ENCODE measurements at places on chromosomes 1 and 21. TPM values are rescaled to one million over a fixed set of nuclear protein-coding genes. Genes with fewer than 3 reads are reported as not detected.

DNA sequence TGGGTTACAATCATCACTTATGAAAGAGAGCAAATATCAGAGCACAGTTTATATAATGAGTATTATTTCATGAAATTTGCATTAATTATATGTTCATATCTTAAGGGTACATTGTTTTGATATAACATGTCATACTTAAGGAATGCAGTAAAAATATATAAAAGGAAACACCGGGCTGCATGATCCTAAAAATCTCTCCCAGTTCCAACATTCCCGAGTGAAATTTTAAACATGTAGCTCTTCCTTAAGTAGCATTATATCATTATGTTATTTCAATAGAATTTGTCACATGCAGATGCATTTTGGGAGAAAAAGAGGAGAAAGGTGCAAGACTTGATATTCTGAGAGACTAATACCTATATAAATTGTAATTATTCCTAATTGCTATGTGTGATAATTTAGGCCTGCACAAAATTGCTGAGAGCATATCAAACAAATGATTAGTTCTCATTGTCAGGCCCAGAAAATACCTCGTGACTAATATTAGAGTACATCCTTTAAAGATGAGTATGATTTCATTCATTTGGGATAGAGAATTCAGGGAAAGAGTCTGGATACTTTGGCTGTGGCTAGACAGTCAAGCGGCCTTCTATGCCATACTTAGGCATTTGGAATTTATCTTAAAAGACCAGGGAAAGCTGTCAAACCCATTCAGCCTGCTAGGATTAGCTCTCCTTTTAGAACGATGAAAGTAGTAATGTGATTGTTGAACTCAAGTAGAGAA, 86.8 kb downstream of the ADGRL2 start:
- DNase-seq, result no peak
- H3K27me3 ChIP-seq, result no peaks in the 10 kb centered on the region
- H3K4me3 ChIP-seq, result no peak overlapping the region
- H3K27ac ChIP-seq, result no peak overlapping the region

The SH2D1B gene
- not detected for total RNA-seq

The FAM3B gene
- not detected for total RNA-seq

- H3K27me3 ChIP-seq, result no peaks in the 10 kb centered on the region
- H3K27ac ChIP-seq, result peak overlapping the region; percentile 95
- no peaks in the 10 kb centered on the region for H3K36me3 ChIP-seq
- H3K4me3 ChIP-seq, result peak overlapping the region; percentile 99
- DNase-seq, result peak; percentile 90
Observed at GRCh38 chr1:24745711-24746413, 615 bp downstream of the CLIC4 start.

DNA sequence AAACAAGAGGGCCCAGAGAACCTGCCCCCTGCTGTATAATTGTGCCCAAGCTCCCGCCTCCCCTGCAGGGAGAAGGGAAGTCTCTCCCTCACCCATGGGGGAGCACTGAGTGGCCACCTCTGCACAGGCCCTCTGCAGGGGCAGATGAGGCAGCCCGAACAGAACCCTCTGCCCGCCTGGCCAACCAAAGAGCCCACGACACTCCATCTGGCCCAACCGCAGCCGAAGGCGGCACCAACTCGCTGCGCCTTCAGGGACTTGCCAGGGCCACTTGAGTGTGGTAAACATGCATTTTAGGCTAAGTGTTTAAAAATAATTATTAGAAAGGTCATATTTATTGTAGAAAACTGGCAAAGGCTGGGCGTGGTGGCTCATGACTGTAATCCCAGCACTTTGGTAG, 34.6 kb upstream of the CCSAP start:
- no peaks in the 10 kb centered on the region for H3K4me1 ChIP-seq
- H3K27ac ChIP-seq, result no peak overlapping the region
- no peaks in the 10 kb centered on the region for H3K27me3 ChIP-seq
- H3K36me3 ChIP-seq, result no peaks in the 10 kb centered on the region
- H3K4me3 ChIP-seq, result no peak overlapping the region

- no peak overlapping the region for H3K4me3 ChIP-seq
- no peaks in the 10 kb centered on the region for H3K4me1 ChIP-seq
- no peaks in the 10 kb centered on the region for H3K27me3 ChIP-seq
- peak; percentile 97 for DNase-seq
- H3K27ac ChIP-seq, result no peak overlapping the region
Observed at GRCh38 chr1:19715334-19716203, 50.9 kb downstream of the HTR6 start.

The PTGFR gene
- 0.85 TPM for total RNA-seq

- H3K27ac ChIP-seq, result no peak overlapping the region
- no peak for DNase-seq
- no peak overlapping the region for H3K4me3 ChIP-seq
- H3K4me1 ChIP-seq, result peaks cover 11% of the 10 kb centered on the region
- H3K27me3 ChIP-seq, result no peaks in the 10 kb centered on the region
Observed at GRCh38 chr1:27958513-27958912, 1.3 kb upstream of the XKR8 start.

The SPOCD1 gene
- 30.7 TPM for total RNA-seq

DNA sequence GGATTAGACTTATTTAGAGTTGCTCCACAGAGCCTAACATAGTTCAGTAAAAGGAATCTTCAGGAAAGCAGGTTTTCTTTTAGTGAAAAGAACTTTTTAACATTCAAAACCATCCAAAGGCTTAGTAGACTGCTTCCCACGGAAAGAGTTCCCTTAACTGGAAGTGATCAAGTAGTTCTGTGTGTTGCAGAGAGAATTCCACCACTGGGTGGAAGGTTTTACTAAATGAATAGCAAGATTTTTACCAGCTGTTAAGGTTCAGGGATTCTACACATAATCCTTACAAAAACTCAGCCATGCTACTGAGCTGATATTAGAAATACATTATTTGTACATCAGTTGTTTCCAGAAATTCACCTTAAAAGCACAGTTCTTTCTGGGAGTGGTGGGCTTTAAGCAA, 119.7 kb downstream of the GDAP2 start:
- H3K27me3 ChIP-seq, result no peaks in the 10 kb centered on the region
- H3K4me3 ChIP-seq, result no peak overlapping the region
- DNase-seq, result no peak
- no peaks in the 10 kb centered on the region for H3K4me1 ChIP-seq
- no peaks in the 10 kb centered on the region for H3K36me3 ChIP-seq

- no peaks in the 10 kb centered on the region for H3K36me3 ChIP-seq
- DNase-seq, result no peak
- H3K4me3 ChIP-seq, result no peak overlapping the region
- H3K27me3 ChIP-seq, result no peaks in the 10 kb centered on the region
- H3K27ac ChIP-seq, result no peak overlapping the region
- H3K4me1 ChIP-seq, result peaks cover 14% of the 10 kb centered on the region
Observed at GRCh38 chr1:184479435-184480167, 92.8 kb downstream of the C1orf21 start.

DNA sequence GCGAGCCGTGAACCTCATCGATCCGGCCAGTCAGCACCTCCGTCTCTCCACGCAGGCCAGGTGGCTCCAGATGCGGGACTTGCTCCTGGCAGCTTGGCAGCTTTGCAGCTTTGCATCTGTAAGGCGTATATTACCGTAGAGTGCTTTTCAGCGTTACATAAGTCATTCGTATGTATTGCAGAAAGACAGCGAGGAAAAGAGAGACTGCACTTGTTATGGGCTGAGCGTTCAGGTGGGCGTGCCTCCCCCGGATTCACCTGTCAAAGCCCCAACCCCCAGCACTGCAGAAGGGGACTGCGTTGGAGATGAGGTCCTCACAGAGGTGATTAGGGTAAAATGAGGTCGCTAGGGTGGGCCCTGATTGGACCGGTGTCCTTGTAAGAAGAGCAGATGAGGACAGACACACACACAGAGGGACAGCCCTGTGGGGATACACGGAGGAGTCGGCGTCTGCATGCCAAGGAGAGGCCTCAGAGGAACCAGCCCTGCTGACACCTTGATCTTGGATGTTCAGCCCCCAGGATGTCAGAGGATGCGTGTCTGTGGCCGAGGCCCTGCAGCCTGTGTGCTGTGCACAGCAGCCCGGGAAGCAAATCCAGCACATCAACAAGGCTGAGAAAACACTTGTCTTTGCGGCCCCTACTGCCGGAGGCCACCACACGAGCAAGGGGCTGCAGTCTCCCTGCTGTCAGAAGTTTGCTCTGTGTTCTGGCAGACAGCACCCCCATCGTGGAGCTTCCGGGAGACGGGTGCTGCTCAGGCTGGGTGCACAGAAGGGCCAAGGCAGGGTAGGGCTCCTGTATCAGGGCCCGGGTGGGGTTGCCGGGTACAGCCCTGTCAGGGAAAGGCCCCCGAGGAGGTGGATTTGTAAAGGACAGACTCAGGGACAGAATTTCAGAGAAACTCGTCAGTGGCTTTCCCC, 10.9 kb upstream of the AGPAT3 start:
- H3K27me3 ChIP-seq, result no peaks in the 10 kb centered on the region
- no peaks in the 10 kb centered on the region for H3K36me3 ChIP-seq
- no peak overlapping the region for H3K4me3 ChIP-seq
- H3K4me1 ChIP-seq, result no peaks in the 10 kb centered on the region

DNA sequence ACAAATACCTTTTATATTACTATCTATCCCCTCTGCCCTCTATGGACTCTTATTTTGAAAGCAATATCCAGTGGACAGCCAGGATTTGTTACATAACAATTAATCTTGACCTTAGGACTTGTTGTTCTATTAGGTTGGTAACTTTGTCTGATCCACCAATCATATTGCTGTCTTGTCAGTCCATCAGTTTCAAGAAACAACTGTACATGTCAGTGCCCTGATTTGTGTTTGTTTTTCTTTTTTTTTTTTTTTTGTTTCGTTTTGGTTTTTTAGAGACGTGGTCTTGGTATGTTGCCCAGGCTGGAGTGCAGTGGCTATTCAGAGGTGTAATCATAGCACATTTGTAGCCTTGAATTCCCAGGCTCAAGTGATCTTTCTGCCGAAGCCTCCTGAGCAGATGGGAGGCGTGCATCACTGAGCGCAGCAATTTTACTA, 1.5 kb upstream of the SCP2 start:
- H3K27me3 ChIP-seq, result no peaks in the 10 kb centered on the region
- H3K36me3 ChIP-seq, result no peaks in the 10 kb centered on the region
- H3K4me1 ChIP-seq, result peaks cover 8% of the 10 kb centered on the region

The ARMH1 gene
- total RNA-seq, result not detected

- H3K4me3 ChIP-seq, result no peak overlapping the region
- H3K4me1 ChIP-seq, result no peaks in the 10 kb centered on the region
- no peaks in the 10 kb centered on the region for H3K36me3 ChIP-seq
Observed at GRCh38 chr1:54137534-54138061, 15.2 kb downstream of the CDCP2 start.

DNA sequence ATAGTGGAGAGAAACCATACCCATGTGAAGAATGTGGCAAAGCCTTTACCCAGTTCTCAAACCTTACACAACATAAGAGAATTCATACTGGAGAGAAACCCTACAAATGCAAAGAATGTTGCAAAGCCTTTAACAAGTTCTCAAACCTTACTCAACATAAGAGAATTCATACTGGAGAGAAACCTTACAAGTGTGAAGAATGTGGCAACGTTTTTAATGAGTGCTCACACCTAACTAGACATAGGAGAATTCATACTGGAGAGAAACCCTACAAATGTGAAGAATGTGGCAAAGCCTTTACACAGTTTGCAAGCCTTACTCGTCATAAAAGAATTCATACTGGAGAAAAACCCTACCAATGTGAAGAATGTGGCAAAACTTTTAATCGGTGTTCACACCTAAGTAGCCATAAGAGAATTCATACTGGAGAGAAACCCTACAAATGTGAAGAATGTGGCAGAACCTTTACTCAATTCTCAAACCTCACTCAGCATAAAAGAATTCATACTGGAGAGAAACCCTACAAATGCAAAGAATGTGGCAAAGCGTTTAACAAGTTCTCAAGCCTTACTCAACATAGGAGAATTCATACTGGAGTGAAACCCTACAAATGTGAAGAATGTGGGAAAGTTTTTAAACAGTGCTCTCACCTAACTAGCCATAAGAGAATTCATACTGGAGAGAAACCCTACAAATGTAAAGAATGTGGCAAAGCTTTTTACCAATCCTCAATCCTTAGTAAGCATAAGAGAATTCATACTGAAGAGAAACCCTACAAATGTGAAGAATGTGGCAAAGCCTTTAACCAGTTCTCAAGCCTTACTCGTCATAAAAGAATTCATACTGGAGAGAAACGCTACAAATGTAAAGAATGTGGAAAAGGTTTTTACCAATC, 80.0 kb downstream of the JMJD4 start:
- H3K36me3 ChIP-seq, result peaks cover 51% of the 10 kb centered on the region
- no peak for DNase-seq
- H3K27me3 ChIP-seq, result no peaks in the 10 kb centered on the region

DNA sequence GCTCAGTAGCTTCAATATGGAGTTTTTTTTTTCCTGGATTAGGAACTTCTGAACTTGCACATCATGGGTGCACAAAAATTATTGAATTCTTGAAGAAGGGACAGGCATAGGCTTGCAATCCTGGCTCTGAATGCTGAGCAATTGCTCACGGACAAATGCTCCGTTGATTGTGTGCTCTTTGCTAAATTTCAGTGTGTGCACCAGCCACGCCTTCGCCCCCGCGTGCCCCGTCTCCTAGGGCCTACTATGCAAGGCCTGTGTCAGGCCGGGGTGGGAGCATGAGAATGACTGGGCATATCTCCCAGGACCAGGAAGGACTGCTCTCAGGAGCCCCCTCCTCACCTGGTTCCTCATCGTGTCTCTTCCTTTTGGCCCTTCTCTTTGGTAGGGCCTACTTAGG, 17.4 kb downstream of the IL6R start:
- no peaks in the 10 kb centered on the region for H3K36me3 ChIP-seq
- H3K27ac ChIP-seq, result no peak overlapping the region
- no peak for DNase-seq

The PLA2G2F gene
- total RNA-seq, result not detected

The CIART gene
- total RNA-seq, result 0.64 TPM

The CA14 gene
- not detected for total RNA-seq
